Renal pelvis (tissue), 12 donors: ENCODE measurements at places on chromosomes 16 and 17. TPM values are rescaled to one million over a fixed set of nuclear protein-coding genes. Genes with fewer than 3 reads are reported as not detected.

- no peak for DNase-seq
These were observed 48.1 kb downstream of the MYO18A start for GRCh38 chr17:29131814-29132682.

DNA sequence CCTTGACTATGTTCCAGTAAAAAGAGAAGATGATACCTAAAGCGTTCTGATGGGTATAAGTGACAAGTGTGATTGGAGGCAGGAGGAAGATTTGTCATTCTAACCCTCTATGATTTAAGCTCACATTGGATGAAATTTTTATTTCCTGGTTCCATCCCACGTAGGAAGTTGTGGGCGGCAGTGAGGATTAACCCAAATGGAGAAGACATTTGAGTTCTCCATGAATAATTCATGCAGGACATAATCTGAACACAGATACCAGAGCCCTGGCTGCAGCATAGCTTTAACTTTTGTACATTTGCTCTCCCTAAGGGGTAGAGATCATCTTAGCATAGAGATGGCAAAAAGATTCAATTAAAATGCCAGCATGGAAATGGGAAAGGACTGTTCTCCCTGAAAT, 146.3 kb downstream of the SLC39A11 start:
- DNase-seq = no peak

DNA sequence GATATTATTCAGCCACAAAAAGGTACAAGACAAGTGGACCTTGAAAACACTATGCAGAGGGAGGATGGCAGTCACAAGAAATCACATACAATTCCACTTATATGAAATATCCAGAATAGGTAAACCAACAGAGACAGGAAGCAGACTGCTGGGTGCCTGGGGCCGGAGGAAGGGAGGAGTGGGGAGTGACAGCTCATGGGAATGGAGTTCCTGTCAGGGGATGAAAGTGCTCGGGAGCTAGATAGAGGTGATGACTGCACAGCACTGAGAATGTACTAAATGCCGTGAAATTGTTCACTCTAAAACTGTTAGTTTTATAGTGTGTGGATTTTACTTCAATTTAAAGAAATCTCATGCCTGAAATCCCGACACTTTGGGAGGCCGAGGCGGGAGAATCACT, 74.2 kb upstream of the MED9 start:
- no peak for DNase-seq

DNA sequence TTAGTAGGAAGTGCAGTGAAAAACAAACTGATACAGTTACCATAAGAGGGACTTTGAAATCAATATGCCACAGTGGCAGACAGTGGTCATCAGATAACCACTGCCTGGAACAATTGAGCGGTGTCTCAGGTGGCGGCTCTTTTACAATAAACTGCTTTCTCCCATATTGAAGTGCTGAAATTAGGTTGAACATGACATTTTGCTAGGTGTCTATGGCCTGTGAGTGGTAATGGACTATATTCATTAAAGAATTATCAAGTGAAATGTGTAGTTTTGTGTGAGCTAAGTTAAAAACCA, 214.7 kb downstream of the RPTOR start:
- no peak for DNase-seq

- DNase-seq = no peak
These were observed 19.1 kb upstream of the ZNF594 start for GRCh38 chr17:5210614-5211252.

- DNase-seq = no peak
These were observed 24.5 kb upstream of the MAPT start for GRCh38 chr17:45869676-45870341.

- no peak for DNase-seq
These were observed 1.4 kb upstream of the CRYM start for GRCh38 chr16:21279501-21279900.

DNA sequence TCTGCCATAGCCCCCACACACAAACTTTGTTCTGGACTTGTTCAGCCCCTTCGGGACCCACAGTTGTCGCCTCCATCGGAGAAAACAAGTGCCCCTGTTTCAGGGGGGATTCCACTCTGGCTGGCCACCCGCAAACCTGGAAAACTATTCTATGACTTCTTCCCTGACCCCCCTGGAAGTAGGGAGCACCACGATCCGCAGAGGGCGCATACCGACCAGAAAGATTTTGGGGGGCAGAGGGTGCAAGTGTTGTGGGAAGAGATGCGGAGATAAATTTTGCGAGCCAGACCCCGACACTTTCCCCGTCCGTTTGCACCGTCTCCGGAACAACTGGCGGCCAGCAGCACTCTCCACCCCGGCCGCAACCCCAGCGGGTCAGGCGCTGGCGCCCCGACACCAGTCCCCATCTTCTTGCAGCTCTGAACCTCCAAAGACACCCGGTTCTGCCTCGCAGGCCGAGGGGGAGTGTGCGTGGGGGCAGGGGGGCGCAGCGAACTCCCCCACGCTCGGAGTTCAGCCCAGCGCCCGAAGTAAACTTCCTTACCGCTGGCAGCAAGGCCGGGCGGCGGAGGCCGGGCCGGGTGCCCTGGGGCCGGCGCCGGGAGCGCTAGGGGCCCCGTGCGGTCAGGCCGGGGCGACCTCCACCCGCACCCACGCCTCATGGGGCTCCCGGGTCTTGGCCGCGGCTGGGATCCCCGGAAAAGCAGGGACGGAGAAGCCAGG, 744 bp downstream of the SALL1 start:
- DNase-seq = no peak

DNA sequence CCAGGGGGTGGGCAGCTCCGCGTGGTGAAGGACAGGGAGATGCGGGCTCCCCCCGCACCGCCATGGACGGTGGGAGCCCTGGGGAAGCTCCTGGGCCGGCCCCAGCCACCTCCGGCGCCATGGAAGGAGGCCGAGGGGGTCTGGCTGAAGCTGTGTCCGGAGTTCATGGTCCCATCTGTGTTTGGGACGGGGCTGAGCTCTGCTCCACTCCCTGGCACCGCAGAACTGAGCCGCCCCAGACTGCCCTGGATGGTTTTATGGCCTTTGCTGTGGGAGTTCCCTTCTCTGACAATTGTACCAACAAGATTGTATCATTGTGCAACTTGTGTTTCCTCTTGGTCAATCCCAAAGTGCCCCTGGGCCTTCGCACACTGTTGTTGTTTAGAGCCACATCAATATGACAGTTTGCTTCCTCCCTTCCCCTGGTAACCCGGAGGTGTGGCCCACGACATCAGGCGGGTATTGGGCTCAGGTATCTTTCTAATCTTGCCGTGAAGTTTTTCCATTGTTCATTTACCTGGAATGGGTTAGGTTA, 942 bp downstream of the KRT23 start:
- no peak for DNase-seq

DNA sequence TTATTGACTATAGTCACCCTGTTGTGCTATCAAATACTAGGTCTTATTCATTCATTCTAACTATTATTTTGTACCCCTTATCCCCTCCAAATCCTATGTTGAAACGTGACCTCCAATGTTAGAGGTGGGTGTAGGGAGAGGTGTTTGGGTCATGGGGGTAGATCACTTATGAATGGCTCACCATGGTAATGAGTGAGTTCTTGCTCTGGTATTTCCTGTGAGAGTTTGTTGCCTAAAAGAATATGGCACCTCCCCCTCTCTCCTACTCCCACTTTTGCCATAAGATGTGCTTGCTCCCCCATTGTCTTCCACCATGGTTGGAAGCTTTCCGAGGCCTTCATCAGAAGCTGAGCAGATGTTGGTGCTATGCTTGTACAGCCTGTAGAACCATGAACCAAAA, 59.3 kb upstream of the BRD7 start:
- no peak for DNase-seq

DNA sequence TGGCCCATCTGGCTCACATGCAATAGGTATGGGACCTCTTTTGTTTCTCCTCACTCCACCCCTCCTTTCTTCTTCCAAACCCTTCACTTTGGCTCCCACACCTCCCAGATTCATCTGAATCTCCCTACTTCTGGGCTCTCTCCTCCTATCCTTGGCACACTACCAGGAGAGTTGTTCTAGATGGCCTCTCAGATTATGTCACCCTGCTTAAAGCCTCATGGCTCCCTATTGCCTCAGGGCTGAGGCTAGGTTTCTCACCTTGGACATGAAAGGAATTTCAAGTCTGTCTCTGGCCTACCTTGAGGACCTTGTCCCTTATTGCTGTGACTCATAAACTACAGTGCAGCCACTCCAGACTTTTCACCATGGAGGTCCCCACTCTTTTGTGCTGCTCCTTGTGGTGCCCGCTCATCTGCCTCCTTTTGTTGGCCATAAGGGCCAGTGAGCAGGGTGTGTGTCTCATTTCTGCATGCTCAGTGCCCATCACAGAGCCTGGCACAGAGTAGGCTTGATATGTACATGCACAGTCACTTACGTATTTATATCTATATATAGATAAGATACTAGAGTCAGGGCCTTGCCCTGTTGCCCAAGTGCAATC, 1.0 kb upstream of the MFAP4 start:
- no peak for DNase-seq

DNA sequence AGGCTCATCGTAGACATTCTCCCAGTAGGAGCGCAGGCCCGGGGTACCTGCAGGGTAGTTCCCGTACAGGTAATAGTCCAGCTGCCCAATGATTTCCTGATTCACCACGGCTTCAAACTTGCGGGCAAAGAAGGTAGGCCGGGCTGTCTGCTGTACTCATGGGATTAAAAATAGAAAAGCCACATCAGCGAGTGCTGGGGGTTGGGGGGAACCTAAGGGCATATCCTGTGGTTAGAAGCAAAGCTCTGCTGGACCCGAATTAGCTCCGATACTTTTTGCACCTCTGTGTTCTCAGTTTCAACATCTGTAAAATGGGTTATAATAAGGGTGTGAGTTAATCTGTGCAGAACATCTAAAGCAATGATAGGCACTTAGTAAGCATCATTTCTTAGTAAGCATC, 336.2 kb downstream of the XYLT1 start:
- no peak for DNase-seq

- no peak for DNase-seq
These were observed 3.5 kb downstream of the CD300LB start for GRCh38 chr17:74527756-74528155.

DNA sequence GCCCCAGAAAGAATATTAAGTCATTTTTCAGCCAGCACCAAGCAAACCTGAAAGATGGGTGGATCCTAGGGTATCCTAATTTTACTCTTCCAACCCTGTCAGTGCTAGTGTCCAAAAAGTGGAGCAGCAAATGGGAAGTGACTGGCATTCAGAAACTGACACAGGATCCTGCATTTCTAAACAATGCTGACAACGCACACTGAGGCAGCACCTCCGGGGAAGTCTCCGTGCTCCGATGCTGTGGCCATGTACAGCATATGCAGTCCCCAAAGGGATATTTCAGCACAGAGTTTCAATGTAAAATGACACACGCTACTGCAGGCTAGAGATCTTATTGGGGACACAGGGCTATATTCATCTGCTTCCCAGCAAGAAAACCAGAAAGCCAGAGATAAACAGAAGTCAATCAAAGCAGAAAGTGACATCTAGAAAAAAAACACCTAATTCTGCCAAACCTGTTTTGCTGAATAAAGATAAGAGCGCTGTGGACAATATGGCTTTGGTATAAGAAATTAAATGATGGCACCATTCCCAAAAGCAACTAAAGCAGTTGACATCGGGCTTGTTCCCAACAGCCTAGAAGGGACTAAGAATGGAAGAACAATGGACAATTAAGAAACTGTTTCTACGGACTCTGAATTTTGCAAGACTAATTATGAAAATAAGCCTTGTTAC, 17.3 kb downstream of the XYLT1 start:
- no peak for DNase-seq

DNA sequence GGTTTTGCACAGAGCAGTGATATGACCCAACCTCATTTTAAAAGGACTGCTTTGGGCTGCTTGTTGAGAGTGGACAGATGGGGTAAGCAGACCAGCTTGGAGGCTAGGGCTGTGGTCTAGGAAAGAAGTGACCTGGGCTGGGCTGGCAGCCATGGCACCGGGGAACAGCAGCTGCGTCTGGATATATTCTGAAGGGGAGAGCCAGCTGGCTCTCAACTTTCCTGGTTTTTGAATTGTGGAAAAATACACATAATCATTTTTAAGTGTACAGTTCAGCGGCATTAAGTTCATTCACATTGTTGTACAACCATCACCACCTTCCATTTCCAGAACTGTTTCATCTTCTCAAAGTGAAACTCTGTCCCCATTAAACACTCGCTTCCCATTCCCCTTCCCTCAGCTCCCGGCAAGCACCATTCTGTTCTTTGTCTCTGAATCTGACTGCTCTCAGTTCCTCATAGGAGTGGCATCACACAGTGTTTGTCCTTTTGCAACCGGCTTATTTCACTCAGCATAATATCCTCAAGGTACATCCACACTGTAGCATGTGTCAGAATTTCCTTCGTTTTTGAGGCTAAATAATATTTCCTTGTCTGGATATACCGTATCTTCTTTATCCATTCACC, 113.2 kb downstream of the SPECC1 start:
- DNase-seq = no peak

DNA sequence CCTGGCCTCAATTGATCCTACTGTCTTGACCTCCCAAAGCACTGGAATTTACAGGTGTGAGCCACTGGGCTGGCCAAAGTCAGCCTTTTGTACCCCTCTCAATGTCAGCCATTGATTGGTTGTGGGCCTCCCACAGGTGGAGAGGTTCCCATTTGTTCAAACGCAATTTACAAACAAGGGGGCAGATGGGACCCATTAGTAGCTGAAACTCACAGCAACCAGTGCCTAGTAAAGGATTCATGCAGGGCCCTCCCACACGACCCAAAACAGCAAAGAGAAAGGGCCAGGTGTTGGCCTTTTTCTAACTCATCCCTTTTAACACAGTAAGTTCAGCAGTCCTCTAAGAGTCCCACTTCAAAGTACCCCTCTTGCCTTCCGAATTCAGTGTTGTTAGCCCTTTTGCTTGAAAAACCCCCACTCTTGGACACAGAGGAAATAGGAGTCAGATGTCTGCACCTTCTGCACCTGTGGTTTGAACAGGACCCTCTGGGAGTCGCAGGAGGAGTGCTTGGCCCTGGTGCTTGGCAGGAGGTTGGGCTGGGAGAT, 89.2 kb downstream of the PITPNC1 start:
- DNase-seq = no peak

Gene PPY
- 0.78 TPM for polyA plus RNA-seq

Gene ZNF174
- 15.7 TPM for polyA plus RNA-seq

Gene CCL4
- 0.73 TPM for polyA plus RNA-seq

Gene KRT12
- polyA plus RNA-seq = 0.36 TPM

Gene CCL13
- polyA plus RNA-seq = not detected

Gene MYH2
- not detected for polyA plus RNA-seq

Gene CRYBA1
- polyA plus RNA-seq = not detected

Gene ADAM11
- 2.7 TPM for polyA plus RNA-seq
